ENCODE measurements at places on chromosomes 7 and 10. TPM values are rescaled to one million over a fixed set of nuclear protein-coding genes. Genes with fewer than 3 reads are reported as not detected.

FANK1 gene
- not detected for total RNA-seq

ITIH5 gene
- 0.05 TPM for total RNA-seq

CLEC2L gene
- total RNA-seq: not detected

PRTFDC1 gene
- total RNA-seq: 7.4 TPM

ATRNL1 gene
- total RNA-seq: 1.5 TPM

CDC14C gene
- total RNA-seq: not detected

TLX1 gene
- not detected for total RNA-seq

PVRIG gene
- 27.4 TPM for total RNA-seq

GRM3 gene
- 0.21 TPM for total RNA-seq

DNA sequence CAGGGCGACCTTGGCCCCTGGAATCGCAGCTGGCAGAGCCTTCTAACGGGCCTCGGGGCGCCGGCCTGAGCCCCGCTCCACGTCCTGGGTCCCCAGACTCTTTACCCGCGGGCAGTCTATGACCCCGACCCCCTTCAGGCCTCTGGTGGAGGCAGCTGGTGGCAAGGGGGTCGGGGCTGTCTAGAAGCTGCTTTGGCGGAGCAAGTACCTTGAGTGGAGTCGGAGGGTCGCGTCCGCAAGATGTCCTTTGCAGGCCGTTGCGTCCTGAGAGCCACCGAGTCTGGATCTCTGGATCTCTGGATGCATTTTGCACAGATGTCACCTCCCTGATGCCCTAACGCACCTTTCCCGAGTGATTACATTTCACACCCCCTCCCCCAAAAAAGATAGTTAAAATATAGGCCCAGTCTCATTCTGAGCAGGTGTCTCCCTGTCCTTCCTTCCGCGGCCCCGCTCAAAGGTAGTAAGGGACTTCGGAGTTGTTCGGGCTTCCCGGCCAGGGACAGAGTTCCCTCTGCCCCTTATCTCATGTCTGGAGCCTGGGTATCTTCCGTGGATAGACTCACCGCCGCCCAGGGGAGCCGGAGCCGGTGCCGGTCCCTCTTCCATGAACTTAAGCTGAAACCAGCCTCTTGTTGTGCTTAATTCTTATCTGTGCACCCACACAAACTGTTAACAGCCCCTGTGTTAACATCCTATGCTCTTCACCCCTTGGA lies 457 bp downstream of the ACADSB start:
- no peak for DNase-seq
- peak overlapping the region; percentile 99 for H3K4me3 ChIP-seq
- no peaks in the 10 kb centered on the region for H3K27me3 ChIP-seq
- no peaks in the 10 kb centered on the region for H3K36me3 ChIP-seq

DNA sequence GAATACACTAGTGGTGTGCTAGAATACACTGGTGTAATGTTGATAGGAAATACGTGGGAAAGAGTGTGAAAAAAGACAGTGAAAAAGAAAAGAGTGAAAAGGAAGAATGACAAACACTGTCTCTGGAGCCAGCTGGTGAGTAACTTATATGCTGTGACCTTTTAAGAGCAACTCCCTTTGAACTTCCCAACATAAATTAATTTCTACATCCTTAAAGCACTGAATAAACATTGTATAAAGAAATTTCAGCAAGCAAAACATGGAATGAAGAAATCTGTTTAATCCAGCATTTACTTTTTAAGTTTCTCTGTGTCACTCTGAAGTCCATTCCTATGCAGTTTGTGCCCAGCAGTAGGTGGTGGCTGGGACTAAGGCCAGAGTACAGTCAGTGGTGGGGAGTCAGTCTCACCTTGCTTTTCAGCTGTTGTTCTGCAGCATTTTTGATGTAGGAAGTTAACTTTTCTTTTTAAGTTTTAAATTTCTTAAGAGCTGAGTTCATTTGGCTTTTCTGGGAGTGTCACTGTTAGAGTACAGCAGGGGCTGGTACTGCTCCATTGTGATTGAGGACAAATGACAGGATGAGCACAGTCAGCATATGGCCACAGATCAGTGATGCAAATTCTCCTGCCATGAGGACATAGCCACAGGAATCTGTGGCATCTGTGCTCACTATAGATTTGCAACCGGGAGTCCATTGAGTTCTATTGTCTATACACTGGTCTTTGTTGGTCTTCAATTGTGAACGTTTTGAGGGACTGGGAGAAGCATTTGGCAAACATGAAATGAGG lies 321.8 kb downstream of the ZNF248 start:
- H3K27me3 ChIP-seq: no peaks in the 10 kb centered on the region
- DNase-seq: no peak
- H3K36me3 ChIP-seq: no peaks in the 10 kb centered on the region

GRCh38 chr7:17207220-17207619 lies 91.2 kb upstream of the AHR start:
- no peak overlapping the region for H3K27ac ChIP-seq
- H3K36me3 ChIP-seq: no peaks in the 10 kb centered on the region
- no peaks in the 10 kb centered on the region for H3K27me3 ChIP-seq
- H3K4me3 ChIP-seq: no peak overlapping the region
- no peak for DNase-seq

- H3K36me3 ChIP-seq: no peaks in the 10 kb centered on the region
- no peaks in the 10 kb centered on the region for H3K4me1 ChIP-seq
- peaks cover 5% of the 10 kb centered on the region for H3K27me3 ChIP-seq
- no peak overlapping the region for H3K4me3 ChIP-seq
- no peak for DNase-seq
Observed at GRCh38 chr7:21543528-21544302, 876 bp downstream of the DNAH11 start.

- no peak overlapping the region for H3K27ac ChIP-seq
- no peak for DNase-seq
- no peaks in the 10 kb centered on the region for H3K36me3 ChIP-seq
- no peaks in the 10 kb centered on the region for H3K27me3 ChIP-seq
- no peak overlapping the region for H3K4me3 ChIP-seq
Observed at GRCh38 chr7:103919272-103919868, 70.1 kb downstream of the RELN start.

- DNase-seq: peak; percentile 28
- H3K36me3 ChIP-seq: no peaks in the 10 kb centered on the region
- H3K4me1 ChIP-seq: no peaks in the 10 kb centered on the region
- H3K27ac ChIP-seq: peak within 1 kb of the TSS; percentile 62
- peak within 1 kb of the TSS; percentile 93 for H3K4me3 ChIP-seq
Observed at GRCh38 chr7:36389371-36390198, at the start of gene ANLN. Gene ANLN, plus strand, starts transcription at chr7:36389862. Its CDS starts 165 bp downstream, at chr7:36390027.

- no peaks in the 10 kb centered on the region for H3K27me3 ChIP-seq
- peak; percentile 11 for DNase-seq
- no peak overlapping the region for H3K4me3 ChIP-seq
- H3K36me3 ChIP-seq: no peaks in the 10 kb centered on the region
Observed at GRCh38 chr7:151432658-151433521, 7.1 kb downstream of the CRYGN start.

GRCh38 chr10:77319557-77319956 lies 318.1 kb downstream of the KCNMA1 start:
- no peaks in the 10 kb centered on the region for H3K36me3 ChIP-seq
- no peak overlapping the region for H3K4me3 ChIP-seq

DNA sequence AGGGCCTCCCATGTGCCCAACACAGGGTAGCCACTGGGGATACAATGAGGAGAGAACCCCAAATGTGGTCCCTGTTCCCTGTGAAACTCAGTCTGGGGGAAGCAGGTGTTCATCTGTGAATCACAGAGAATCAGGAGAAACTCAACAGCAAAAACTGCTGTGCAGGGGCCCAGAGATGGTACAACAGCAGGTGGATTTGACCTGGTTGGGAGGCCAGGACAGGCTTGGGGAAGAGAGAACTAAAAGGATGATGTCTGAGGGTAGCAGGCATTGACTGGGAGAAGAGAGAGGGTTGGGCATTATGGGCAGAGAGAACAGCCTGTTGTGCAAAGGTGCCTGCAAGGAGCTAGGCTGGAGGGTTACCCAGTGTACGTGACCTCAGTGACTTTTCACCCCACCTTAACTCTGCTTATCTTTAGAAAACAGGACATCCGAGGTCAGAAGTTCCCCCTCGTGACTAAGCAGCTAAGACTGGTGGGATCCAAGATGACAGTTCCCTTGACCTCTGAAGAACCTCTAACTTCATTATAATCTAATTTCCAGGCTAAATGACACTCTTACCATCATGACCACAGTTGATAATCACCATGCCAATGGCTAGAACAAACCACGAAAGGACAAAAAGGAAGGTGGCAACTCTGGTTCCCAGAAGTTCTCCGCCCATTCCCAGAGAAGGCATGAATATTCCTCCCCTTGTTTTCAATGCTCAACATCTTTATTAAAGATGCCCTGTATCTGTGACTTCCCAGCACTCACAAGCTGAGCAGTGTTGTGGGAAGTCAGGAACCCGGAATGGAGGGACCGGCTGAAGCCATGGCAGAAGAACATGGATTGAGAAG lies 5.1 kb upstream of the ADAMTS14 start:
- no peak for DNase-seq
- no peaks in the 10 kb centered on the region for H3K36me3 ChIP-seq
- H3K27ac ChIP-seq: no peak overlapping the region
- H3K4me3 ChIP-seq: no peak overlapping the region
- H3K4me1 ChIP-seq: peaks cover 6% of the 10 kb centered on the region
- no peaks in the 10 kb centered on the region for H3K27me3 ChIP-seq

GRCh38 chr7:143422033-143422432 lies 13.4 kb upstream of the EPHA1 start:
- H3K4me1 ChIP-seq: no peaks in the 10 kb centered on the region
- H3K4me3 ChIP-seq: no peak overlapping the region
- no peak for DNase-seq
- no peak overlapping the region for H3K27ac ChIP-seq

- no peak overlapping the region for H3K27ac ChIP-seq
- 0 out of 2 replicates have a peak, but pooled peaks cover 2% of the 10 kb centered on the region for H3K36me3 ChIP-seq
- H3K4me1 ChIP-seq: peaks cover 16% of the 10 kb centered on the region
- no peak for DNase-seq
- no peak overlapping the region for H3K4me3 ChIP-seq
- no peaks in the 10 kb centered on the region for H3K27me3 ChIP-seq
Observed at GRCh38 chr7:151592868-151593486, 73.3 kb upstream of the RHEB start.

- H3K4me1 ChIP-seq: no peaks in the 10 kb centered on the region
- H3K27me3 ChIP-seq: no peaks in the 10 kb centered on the region
- no peaks in the 10 kb centered on the region for H3K36me3 ChIP-seq
- no peak overlapping the region for H3K4me3 ChIP-seq
Observed at GRCh38 chr7:35908331-35909216, 107.7 kb downstream of the SEPTIN7 start.

GRCh38 chr10:31759124-31759798 lies 169.4 kb downstream of the ARHGAP12 start:
- H3K4me1 ChIP-seq: peaks cover 3% of the 10 kb centered on the region
- no peaks in the 10 kb centered on the region for H3K27me3 ChIP-seq
- no peak for DNase-seq

DNA sequence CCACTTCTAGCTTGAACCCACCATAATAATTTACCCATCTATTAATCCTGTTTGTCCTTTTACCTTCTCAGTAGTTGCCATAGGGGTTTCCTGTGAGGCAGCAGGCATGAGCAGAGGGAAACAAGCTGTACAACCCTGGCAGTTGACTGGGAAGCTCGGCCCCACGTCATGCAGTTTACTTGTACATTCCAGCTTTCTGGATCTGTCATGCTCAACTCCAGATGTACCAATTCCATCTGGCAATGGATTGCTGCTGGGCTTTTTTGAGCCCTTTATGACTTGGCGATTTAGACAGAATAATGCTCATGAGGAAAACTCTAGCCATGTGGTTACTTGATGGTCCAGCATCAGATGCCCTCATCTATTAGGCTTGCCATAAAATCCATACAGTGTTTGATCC lies 112.5 kb downstream of the GNAI1 start:
- DNase-seq: no peak
- no peak overlapping the region for H3K27ac ChIP-seq
- no peak overlapping the region for H3K4me3 ChIP-seq
- no peaks in the 10 kb centered on the region for H3K36me3 ChIP-seq

GRCh38 chr10:74733612-74734011 lies 92.8 kb upstream of the KAT6B start:
- no peak for DNase-seq
- H3K4me3 ChIP-seq: no peak overlapping the region
- H3K36me3 ChIP-seq: no peaks in the 10 kb centered on the region
- peaks cover 9% of the 10 kb centered on the region for H3K4me1 ChIP-seq
- no peaks in the 10 kb centered on the region for H3K27me3 ChIP-seq

- DNase-seq: no peak
- no peak overlapping the region for H3K4me3 ChIP-seq
- no peak overlapping the region for H3K27ac ChIP-seq
- H3K4me1 ChIP-seq: no peaks in the 10 kb centered on the region
- no peaks in the 10 kb centered on the region for H3K27me3 ChIP-seq
- no peaks in the 10 kb centered on the region for H3K36me3 ChIP-seq
Observed at GRCh38 chr7:130721486-130722277, 12.3 kb downstream of the KLF14 start.

DNA sequence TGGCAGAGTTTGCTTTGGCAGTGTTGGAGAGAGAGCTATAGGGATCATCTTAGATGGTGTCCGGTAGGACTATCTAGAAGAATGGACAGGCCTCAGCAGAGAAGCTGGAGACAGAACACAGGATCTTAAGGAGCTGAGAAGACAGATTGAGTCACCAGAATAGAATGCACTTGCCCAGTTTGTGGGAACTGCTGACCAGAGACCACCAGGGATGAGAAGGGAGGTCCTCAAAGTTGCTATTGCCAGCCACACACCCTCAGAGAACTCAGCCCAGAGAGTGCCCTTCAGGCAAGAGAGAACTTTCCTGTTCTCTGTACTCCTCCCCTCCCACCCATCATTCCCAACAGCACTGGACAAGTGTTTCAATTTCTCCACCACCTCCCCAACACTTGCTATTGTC lies 25.3 kb upstream of the GALNT11 start:
- no peak overlapping the region for H3K27ac ChIP-seq
- H3K36me3 ChIP-seq: no peaks in the 10 kb centered on the region
- no peaks in the 10 kb centered on the region for H3K27me3 ChIP-seq
- H3K4me3 ChIP-seq: no peak overlapping the region
- no peaks in the 10 kb centered on the region for H3K4me1 ChIP-seq
- DNase-seq: no peak

DNA sequence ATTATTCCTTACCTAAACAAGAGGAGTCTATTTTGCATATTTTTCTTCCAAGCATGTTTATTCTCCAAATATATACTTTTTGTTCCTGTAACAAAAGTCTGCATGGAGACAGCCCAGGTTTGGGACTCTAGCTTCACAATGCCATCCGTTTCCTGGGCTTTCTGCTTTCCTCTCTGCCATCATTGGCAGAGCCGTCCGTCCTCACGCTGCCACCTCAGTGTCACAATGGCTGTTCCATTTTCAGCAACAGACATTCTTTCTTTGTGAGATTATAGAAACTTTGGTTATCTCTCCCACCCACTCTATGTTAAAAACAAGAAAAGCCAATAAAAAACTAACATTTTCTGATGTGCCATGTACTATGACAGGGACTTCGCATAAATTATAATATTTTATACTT lies 825.2 kb downstream of the REEP3 start:
- no peak overlapping the region for H3K4me3 ChIP-seq
- no peak overlapping the region for H3K27ac ChIP-seq
- no peak for DNase-seq
- no peaks in the 10 kb centered on the region for H3K4me1 ChIP-seq
- no peaks in the 10 kb centered on the region for H3K27me3 ChIP-seq

DNA sequence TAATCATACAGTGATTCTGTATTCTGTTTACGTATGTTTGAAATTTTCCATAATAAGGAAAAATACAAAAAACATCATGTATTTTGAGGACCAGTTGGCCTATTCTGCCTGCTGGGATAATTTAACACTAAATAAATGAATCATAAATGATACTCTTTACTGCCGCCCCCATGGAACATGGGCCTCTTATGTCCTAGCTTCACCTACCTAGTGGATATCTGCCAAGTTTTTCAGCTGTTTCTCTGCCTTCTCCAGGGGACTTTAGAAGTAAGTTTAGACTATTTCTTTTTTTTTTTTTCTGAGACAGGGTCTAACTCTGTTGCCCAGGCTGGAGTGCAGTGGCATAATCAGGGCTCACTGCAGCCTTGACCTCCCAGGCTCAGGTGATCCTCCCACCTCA lies 10.4 kb downstream of the NFE2L3 start:
- no peaks in the 10 kb centered on the region for H3K27me3 ChIP-seq
- H3K4me3 ChIP-seq: no peak overlapping the region
- H3K27ac ChIP-seq: no peak overlapping the region
- DNase-seq: no peak

Measured in GM12878 (cell line).